Stimulated activated CD8-positive, alpha-beta memory T cell treated with anti-CD3 and anti-CD28 coated beads, Interleukin-4, amount 100 ng/mL, for 1 hour (primary cell): ENCODE measurements at places on chromosomes 4 and X.

- no peak for DNase-seq
Observed at GRCh38 chrX:47633689-47634590, 4.2 kb upstream of the CFP start.

DNA sequence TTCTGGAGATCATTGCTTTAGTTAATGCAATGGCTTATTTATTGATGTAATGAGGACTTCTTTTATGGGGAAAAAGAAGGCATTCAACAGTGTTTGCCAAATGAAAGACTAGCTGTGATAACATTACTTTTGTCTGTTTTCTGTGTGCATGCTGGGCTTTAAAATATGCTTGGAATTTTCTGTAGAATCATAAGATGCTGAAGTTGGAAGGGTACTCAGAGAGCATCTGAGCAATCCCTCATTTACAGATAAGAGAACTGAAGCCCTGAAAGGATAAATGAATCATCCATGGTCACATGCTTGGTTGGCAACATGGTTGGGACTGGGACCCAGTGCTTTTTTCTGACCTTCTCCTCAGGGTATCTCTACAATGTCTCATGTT lies 31.4 kb upstream of the PITX2 start:
- no peak for DNase-seq

- DNase-seq, result no peak
Observed at GRCh38 chr4:152771741-152772533, 7.6 kb downstream of the TIGD4 start.

- DNase-seq, result no peak
Observed at GRCh38 chrX:40144576-40144975, 46.8 kb upstream of the BCOR start.

GRCh38 chr4:161919442-161920220 lies 244.2 kb downstream of the FSTL5 start:
- no peak for DNase-seq

DNA sequence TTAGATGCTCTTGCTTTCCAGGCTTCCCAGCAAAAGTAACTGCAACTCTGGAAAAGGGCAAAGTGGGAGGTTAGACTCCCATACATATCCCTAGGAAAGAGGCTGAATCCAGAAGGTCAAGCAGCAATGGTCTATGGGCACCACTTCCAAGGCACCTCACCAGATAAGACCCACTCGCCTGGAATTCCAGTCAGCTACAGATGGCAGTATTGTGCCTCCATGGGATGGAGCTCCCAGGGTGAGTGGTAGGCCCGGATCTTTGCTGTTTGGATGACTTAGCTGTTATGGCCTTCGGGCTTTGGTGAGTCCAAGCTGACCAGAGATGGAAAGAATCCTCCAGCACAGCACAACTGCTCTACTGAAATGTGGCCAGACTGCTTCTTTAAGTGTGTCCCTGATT lies 688.0 kb downstream of the PCDH19 start:
- no peak for DNase-seq

- DNase-seq, result no peak
Observed at GRCh38 chrX:26649534-26649933, 433.6 kb downstream of the MAGEB5 start.

DNA sequence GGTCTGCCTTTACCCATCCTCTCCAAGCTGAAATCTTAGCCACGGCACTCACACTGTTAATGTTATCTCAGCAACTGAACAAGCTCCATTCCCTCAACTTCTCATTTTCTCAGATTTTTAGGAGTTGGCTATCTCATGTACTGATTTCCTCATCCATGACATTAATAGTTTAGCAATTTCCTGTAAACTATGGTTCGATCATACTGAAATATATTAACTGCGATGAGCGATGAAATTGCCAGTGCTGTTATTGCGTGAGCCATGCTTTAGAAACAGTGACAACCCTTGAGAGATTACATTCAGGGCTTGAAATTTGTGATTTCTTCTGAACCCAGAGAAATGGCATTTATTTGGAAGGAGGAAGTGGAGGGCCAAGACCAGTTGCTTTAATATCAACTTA lies 223.7 kb downstream of the GPAT3 start:
- DNase-seq, result no peak

DNA sequence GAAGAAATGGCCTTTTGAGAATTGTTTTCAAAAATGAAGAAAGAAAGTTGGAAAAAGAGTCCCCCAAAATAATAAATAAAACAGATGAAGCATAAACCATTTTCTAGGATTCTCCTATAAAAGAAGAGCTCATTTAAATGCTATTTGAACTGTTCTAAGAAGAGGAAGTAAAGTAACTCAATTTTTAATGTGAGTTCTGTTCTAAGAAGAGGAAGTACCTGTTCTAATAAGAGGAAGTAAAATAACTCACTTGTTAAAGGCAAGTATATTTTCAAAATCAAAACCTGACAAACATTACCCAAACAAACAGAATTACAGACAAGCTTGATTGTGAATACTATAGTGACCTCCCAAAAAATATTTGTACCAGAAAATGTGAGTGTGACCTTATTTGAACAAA lies 1326.3 kb downstream of the C4orf33 start:
- DNase-seq, result no peak

DNA sequence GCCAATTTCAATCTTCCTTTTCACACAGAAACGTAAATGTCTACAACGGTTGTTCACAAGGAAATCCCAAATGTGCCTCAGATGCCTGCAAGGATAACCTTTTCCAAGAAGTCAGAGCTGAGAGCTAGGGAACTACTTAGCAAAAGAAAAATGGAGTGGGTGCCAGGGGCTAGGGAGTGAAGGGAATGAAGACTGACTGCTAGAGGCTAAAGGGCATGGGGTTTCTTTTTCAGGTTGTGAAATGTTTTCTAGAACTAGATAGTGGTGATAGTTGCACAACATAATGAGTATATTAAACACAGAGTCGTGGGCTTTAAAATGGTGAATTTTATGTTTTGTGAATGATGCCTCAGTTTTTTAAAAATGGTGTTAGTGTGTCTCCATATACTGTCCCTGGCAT lies 53.4 kb downstream of the CD99L2 start:
- DNase-seq, result no peak

- DNase-seq, result no peak
Observed at GRCh38 chrX:47229427-47229826, 3.4 kb upstream of the USP11 start.

DNA sequence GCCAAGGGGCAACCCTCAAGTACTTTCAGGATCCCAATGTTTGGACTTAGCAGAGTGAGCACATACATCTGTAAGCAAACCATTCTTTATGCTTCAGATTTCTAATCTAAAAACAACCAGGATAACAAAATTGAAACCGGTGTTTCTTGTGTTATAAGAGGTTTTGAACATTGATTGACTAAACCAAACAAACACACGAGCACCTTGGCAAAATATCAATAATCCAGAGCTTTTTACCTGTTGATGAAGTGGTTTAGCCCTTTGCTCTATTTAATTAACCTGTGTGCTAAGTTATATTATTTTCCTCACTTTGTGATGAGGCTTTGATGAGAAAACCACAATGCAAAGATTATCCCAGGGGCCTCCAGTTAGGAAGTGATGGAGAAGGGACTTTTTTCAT lies 255.3 kb upstream of the CXXC4 start:
- DNase-seq, result no peak

GRCh38 chr4:149166876-149167275 lies 648.8 kb downstream of the IQCM start:
- no peak for DNase-seq

DNA sequence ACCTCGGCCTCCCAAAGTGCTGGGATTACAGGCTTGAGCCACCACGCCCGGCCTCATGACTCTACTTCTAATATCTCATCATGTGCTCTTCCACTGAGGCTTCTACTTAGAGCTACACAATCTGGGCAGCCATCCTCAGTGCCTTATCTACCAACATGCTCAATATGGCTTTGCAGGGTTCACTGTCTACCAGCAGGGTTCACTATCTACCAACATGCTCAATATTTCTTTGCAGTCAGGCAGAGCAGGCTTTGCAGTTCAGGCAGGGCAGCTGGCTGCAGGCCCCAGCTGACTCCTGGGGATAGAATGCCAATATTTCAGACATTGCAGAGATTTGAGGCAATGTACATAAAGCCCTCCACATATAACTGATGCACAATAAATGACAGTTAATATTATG lies 47.5 kb downstream of the PKD2 start:
- DNase-seq, result no peak

DNA sequence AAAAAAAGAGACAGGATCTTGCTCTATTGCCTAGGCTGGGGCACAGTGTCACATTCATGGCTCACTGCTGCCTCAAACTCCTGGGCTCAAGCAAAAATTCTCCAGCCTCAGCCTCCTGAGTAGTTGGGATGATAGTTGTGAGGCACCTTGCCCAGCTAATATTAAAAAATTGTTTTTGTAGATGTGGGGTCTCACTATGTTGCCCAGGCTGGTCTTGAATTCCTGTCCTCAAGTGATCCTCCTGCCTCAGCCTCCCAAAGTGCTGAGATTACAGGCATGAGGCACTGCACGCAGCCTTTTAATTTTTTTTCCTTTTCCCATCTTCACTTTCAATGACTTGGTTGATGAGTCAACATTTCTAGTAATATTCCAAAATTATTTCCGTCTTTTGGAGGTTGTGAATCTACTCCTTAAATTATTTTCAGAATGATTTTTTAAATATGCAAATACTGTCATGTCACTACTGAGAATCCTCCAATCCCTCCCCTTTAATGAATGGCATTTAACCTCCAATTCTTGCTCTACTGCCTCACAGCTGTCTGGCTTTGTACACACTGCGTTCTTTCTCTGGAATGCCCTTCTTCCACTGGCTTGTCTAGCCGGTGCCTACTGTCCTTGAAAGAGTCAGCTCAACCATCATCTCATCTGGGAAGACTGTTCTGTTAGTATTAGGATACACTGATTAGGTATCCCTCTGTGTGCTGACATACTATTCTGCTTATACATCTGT lies 27.5 kb upstream of the DCTD start:
- DNase-seq, result no peak

GRCh38 chrX:24282381-24283126 lies 31.3 kb downstream of the SUPT20HL2 start:
- no peak for DNase-seq

DNA sequence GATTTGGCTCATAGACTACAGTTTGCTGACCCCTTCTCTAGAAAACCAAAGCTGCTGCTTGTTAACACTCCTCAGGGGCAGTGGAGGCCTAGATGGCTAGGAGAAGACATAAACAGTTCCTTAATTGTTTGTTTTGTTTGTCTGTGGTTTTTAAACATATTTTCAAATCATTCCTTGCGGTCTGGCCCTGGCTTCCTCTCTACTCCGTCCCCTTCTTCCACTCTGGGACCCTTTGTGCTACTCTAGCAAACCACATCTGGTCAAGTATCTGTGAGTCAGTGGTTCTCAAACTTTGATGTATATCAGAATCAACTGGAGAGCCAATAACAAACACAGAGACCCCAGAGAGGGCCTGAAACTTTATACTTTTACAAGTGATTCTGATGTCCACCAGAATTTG lies 36.1 kb downstream of the FRMPD4 start:
- DNase-seq, result no peak

GRCh38 chr4:4950561-4951290 lies 68.5 kb downstream of the CYTL1 start:
- DNase-seq, result no peak

- DNase-seq, result no peak
Observed at GRCh38 chr4:176548571-176548970, 228.8 kb downstream of the SPCS3 start.

DNA sequence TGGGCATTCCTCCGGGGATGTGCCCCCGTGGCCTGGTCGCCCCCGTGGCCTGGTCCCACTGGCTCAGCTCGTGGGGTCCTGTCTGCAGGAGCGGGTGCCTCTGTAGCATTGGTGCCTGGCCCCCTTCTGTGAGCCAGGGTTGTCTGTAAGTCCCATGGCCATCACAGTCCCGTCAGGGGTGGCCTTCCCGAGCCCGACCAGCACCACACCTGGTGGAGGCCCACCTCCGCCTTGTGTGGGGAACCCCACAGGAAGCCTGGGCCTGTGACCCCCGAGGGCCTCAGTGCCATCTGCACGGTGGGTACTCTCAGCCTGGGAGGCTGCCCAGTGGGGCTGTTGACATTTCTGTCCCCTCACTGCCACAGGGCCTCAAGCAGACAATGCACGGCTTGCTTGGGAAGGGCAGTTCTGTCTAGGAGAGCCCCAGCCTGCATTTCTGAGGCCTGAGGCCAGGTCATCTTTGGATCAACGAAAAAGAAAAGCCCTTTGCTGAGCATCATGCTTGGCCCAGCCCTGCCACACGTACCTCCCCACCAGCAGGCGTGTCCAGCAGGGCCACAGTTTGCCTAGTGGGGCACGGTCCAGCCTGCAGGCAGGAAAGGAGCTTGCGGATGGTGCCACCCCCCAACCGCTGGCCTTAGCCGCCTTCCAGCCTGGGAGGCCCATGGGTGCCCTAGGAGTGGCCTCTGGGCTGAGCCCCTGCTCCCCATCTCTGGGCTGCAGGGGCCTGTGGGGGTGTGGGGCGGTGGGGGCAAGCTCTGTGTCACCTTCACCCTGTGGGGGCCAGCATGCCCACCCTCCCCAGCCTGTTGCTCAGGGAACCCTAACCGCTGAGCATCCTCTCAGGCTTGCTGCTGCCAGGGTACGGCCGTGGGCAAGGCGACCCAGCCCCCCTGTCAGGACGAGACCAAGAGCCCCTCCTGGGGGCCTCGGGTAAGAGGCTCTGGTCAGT lies 23.2 kb downstream of the NKX1-1 start:
- no peak for DNase-seq

- no peak for DNase-seq
Observed at GRCh38 chrX:4379071-4379470, 665.6 kb upstream of the PRKX start.

DNA sequence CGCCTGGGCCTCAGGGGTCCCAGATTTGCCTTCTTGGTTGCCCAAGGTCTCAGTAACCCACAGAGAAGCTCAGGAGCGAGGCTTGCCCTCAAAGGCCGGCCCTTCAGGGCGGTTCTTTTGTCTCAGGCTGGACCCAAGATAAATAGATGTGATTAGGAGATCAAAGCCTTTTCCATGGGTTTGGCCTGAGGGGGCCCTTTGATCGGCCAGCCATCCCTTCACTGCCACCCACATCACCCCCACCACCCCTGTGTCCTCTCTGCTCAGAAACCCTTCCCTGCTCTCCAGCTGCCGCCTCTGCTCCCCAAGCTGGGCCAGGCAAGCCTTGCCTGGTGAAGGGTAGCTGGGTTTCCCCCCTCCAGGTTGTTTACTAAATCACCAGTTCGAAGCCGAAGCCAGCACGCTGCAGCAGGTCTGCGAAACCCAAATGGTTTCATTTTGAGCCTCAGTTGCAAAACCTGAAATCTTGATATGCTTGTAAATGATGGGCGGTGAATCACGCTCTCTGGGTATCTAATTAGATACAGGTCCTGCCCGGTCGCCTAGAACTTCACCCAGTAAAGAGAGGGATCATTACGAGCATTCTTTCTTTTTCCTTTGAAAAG lies 202.6 kb upstream of the BCOR start:
- DNase-seq, result no peak

GRCh38 chr4:165721815-165722214 lies 151.2 kb upstream of the TLL1 start:
- DNase-seq, result no peak

DNA sequence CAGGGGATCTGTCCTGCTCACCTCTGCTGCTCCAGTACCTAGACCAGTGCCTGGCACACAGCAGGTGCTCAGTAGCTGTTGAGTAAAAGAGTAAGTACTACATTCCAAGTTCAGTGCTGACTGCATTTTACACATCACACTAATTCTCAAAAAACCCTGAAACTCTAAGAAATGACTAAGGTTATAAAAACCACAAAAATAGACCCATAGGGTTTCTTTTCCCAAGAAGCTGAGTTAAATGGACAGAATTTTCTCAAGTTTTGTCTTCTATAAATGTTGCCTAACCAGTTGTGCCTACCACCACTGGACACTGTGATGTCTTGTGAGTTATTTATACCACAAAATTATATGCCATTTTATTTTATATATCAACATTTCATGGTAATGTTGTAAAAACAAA lies 78.9 kb upstream of the RXFP1 start:
- DNase-seq, result no peak

GRCh38 chr4:184395971-184396391 lies 78.4 kb downstream of the IRF2 start:
- DNase-seq, result no peak
